Lung microvascular endothelial cell (primary cell): ENCODE measurements at places on chromosomes 11 and 22. TPM values are rescaled to one million over a fixed set of nuclear protein-coding genes. Genes with fewer than 3 reads are reported as not detected.

DNA sequence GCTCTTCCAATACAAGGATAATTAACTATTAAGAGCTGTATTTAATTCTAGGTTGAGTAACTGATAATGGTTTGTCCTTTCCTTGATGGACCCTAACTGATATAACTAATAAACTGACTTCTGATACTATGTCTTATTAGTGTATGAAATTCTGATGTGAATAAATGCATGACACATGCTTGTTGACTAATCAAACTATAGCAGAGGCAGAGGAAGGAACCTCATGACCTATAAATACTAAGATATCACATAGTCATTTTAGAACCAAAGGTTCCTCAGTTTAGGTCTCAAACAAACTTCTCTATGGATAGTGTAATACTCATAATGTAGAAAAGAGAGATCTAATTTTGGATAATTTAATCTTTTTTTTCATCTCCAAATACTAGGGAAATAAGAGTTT is 4.8 kb upstream of the HBD start:
- peak; percentile 3 for DNase-seq

DNA sequence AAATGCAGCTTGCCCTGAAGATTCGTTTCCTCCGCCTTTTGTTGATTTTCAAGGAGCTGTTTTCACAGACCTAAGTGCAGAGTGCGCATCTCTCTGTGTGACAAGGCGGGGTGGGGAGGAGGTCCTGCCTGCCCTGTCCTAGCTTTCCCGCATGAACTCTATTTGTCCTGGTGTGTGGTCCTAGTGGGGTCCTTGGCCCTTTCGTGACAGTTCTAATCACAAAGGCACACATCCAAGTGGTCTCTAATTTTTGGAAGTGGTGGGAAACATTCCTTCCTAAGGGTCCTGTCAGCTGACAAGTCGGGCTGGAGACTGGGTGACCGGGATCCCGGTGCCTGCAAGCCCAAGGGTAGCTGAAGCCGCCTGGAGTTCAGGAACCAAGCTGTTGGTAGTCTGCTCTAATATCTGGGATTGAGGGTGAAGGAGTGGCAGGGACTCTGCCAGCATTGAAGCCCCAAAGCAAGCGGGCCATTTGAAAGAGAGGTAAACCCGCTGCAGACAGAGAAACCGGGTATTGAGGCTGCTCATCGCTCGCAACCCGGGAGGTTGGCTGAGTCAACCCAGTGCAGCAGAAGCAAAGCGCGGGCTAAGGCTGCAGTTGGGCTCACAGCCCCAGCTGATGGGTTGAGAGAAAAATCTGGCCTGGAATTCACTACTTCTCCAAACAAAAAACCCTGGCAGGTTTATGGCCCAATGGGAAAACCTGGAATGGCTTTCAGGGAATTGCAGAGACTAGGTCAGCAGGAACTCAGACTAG is 28.1 kb upstream of the FBXO3 start:
- DNase-seq = peak; percentile 73

GRCh38 chr11:45666648-45667642 is 1.5 kb upstream of the CHST1 start:
- DNase-seq = no peak

- DNase-seq = no peak
Measured at GRCh38 chr22:50305393-50305922, 2.0 kb downstream of the PLXNB2 start.

- DNase-seq = no peak
Measured at GRCh38 chr11:133835593-133836548, 9.4 kb downstream of the SPATA19 start.

DNA sequence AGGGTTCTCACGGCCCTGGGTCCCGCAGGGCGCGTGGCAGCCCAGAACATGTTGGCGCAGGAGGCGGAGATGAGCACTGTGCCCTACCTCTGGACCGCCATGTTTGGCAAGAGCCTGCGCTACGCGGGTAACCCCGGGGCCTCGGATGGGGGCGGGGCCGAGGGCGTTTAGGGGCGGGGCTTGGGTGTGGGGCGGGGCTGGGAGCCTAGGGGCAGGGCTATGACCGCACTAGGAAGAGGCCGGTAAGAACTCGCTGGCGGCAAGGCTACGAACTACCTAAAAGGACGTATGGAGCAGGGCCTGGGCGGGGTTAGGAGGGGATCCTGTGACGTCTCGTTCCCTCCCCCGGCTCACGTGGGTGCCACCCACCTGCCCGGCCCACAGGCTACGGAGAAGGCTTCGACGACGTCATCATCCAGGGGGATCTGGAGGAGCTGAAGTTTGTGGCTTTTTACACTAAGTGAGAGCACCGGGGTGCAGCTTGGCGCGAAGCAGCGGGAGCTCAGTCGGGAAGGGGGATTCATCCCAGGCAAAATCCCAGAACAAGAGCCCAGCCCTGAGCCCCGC is 2.8 kb upstream of the LZTR1 start:
- peak; percentile 81 for DNase-seq

DNA sequence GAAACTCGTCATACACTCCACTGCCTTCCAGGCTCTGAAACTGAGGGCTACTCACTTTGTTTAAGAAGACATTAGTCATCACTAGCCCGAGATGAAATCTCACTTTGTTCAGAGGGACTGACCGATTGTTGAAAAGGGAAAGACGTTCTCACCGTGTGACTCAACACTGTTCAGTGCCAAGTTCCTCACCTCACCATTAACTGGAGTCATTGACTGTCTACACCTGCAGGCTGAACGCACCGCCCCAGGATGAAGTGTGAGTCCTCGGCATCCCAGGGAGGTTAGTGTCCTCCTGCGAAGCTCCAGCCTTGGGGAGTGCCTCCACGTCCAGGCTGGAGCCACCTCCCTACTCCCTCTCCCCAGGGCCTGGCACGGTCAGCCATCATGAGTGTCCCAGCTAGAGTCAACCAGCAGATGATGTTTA is 30.4 kb downstream of the FADD start:
- DNase-seq = peak; percentile 92

DNA sequence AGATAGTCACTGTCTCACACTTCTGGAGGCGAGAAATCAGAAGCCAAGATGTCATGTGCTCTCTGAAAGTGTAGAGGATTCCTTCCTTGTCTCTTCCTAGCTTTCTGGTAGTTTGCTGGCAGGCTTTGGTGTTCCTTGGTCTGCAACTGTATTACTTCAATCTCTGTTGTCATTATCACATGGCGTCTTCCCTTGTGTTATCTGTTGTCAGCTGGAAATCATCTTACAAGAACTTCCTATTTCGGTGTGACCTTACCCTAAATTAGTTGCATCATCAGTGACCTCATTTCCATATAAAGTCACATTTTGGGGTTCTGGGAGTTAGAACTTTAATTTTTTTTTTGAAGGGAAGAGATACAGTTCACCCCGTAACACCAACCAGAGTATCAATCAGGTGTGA is 3.3 kb upstream of the LIN7C start:
- no peak for DNase-seq

DNA sequence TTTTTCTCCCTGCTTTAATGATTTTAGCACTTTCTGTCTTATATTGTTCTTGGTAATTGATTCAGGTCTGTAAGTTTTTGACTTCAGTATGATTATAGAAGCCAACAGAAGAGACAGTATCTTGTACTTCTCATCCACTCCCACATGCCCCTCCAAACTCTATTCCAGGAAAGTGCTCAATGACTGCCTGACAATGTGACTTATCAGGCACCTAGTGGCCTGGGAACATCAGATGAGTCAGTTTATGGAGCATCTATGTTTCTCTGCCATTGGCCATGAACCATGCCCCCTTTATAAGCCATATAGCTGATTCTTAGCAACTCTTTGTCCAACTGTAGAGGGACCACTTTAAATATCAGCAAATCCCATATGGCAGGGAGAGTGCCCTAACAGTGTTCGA is 179.2 kb upstream of the MTMR2 start:
- DNase-seq = no peak

- no peak for DNase-seq
Measured at GRCh38 chr11:44645827-44646226, 80.4 kb downstream of the CD82 start.

DNA sequence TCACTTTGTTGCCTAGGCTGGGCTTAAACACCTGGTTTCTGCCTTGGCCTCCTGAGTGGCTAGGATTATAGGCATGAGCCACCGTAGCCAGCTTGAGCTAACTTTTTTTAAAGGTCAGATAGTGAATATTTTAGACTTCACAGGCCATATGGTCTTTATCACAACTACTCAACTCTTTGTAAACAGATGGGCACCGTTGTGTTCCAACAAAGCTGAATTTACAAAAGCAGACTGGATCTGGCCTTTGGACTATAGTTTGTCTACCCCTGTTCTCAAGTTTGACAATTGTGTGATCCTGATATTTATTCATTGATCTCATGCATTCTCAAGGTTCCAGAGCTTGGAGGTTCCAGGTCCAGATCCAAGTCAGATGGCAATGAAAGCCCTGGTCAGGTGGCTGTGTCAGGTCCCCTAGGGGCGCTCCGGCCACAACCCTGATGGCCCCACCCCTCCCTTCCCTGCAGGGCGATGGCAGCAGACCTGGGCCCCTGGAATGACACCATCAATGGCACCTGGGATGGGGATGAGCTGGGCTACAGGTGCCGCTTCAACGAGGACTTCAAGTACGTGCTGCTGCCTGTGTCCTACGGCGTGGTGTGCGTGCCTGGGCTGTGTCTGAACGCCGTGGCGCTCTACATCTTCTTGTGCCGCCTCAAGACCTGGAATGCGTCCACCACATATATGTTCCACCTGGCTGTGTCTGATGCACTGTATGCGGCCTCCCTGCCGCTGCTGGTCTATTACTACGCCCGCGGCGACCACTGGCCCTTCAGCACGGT is 15.8 kb downstream of the P2RY2 start:
- no peak for DNase-seq

- no peak for DNase-seq
Measured at GRCh38 chr22:19543970-19544708, 19.9 kb upstream of the CLDN5 start.

DNA sequence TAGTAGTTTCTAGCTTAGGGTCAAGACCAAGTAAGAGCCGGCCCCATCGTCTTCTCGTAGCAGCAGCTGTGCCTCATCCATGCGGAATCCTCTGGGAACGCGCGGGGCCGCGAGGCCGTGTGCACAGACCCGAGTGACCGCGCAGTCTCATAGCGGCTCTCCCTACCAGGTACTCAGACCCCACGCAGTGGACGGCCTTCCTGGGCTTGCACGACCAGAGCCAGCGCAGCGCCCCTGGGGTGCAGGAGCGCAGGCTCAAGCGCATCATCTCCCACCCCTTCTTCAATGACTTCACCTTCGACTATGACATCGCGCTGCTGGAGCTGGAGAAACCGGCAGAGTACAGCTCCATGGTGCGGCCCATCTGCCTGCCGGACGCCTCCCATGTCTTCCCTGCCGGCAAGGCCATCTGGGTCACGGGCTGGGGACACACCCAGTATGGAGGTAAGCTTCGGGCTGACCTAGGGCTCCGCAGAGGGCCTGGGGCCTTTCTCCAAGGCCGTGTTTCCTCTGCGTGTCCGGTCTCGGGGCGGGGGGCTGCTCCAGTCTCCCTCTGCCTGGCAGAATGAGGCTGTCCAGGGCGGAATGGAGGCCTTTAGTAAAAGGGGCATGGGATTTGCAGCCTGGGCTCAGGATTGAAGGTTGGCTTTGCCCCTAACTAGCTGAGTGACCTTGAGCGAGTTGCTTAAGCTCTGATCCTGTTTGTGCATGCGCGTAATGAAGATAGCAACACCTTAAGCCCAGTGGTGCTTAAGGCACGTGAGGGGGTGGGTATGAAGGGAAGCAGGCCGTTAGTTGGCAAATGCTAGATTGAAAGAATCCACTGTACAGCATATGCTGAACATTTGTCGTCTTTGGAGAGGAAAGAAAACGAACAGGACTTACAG is 48.9 kb downstream of the ST14 start:
- DNase-seq = no peak

- DNase-seq = no peak
Measured at GRCh38 chr11:132943706-132944568, 588.4 kb downstream of the OPCML start.

DNA sequence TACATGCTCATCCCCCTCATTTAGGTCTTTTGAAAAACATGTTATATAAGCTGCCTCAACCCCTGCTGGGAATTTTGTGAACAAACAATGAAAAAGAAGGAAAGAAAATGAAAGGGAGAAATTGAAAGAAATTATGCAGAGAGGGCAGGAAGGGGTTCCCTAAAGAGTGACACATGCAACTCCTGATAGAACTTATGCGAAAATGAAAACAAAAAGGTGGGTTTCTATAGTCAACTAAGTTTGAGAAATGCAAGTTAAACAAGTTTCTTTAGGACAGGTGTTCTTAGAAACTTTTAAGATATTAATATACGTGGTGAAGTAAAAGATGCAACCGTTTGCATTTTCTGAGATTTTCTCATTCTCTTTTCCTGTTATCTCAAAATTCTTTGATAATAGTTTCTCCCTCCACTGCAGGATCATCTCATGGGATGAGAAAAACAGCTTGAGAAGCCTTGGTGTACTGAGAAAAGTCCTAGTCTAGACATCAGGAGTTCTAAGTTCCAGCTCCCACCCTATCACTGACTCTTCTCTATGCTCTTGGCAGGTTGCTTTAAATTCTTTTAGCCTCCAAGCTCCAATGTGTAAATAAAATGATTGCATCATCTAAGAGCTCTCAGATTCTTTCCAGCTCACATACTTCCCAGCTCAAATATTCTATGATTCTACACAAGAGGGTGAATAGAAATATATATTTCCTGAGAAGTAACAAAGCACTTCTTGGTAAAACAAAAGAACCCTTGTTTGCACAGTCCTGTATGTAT is 109.2 kb downstream of the FAM76B start:
- no peak for DNase-seq

- no peak for DNase-seq
Measured at GRCh38 chr11:58776891-58777710, 45.4 kb upstream of the GLYAT start.

DNA sequence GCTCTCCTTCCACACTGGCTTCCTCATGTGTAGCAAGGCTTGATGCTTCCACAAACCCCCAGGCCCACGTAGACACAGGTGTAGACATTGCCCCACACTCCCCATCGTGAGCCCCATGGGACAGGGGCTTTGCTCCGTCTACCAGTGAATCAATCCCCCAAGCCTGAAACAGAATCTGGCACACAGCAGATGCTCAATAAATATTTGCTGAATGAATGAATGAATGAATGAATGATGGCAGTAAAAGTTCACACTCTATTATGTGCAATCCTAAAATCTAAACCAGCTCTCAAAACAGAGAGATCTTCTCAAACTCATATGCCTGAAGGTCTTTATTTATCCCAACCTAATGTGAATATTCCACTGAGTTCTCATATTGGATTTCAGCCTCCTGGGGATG is 69.9 kb downstream of the MN1 start:
- no peak for DNase-seq

MRGPRE gene
- not detected in 2 replicates for total RNA-seq

CECR2 gene
- total RNA-seq = under 0.01 TPM in 2 replicates

CRYAB gene
- 0.22 and 0.60 TPM in 2 replicates for total RNA-seq

KDM4E gene
- total RNA-seq = not detected in 2 replicates

MS4A4A gene
- total RNA-seq = not detected in 2 replicates

KRTAP5-2 gene
- total RNA-seq = not detected in 2 replicates

TTC36 gene
- total RNA-seq = 0.44 and 1.6 TPM in 2 replicates

IGSF9B gene
- not detected in 2 replicates for total RNA-seq

CYTH4 gene
- under 0.01 TPM in 1 of 2 replicates, not detected in the other for total RNA-seq

TMEM45B gene
- total RNA-seq = 0.99 and 1.3 TPM in 2 replicates

CLP1 gene
- 14.6 and 19.0 TPM in 2 replicates for total RNA-seq

RIMBP3C gene
- under 0.01 TPM in 2 replicates for total RNA-seq

NXPE4 gene
- not detected in 2 replicates for total RNA-seq

MADD gene
- 16.3 and 21.0 TPM in 2 replicates for total RNA-seq

CRACR2B gene
- total RNA-seq = 11.6 and 15.9 TPM in 2 replicates

SLN gene
- not detected in 2 replicates for total RNA-seq
